Activated CD8-positive, alpha-beta memory T cell treated with anti-CD3 and anti-CD28 coated beads for 24 hours (primary cell): ENCODE measurements at places on chromosomes 1 and 21.

DNA sequence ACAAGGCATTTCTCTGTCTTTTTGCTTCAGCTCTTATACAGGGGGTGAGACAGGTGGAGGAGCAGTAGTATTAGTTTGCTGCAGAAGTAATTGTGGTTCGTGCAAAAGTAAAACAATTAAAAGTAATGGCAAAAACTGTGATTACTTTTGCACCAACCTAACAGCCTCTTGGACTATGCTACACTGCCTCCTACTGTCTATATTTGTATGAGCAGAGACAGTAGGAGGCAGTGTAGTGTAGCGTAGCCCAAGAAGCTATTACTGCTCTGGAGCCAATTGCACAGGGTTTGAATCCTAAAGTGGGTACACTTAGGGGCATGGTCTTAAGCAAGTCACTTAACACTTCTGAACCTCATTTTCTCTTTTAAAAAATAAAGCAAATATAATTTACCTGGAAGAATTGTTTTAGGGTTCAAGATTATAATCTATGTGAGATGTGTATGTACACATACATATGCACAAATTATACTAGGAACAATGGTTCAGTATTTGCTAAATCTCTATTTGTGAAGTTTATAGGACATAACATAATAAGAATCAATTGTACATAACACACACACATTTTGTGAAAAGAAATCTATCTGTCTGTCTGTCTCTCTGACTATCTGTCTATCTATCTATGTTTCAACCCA is 103.8 kb downstream of the BRINP3 start:
- DNase-seq: no peak

DNA sequence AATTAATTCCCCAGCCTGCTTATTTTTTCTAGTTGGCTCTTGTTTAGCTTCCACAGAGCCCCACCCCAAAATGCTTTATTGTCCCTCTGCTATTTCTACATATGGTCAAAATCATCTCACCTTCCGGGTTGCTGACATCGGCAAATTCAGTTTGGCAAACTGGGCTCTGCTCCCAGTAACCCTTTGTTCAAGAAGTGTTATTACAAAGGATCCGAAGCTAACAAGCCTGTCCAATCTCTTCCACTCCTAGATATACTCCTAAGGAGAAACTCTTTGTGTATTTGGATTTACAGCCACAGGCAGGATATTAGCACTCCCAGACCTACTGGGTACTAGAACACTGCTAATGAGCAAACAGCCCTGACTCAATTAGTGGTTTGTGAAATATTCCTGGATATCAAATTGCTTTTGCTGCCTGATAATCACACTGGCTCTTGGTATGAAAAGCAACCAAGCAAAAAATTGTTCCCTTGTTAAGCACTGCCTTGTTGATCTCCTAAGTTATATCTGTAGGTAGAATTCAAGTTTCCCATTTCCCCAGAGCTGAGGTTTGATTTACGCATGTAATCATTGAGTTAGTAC is 4.0 kb downstream of the JUN start:
- no peak for DNase-seq

DNA sequence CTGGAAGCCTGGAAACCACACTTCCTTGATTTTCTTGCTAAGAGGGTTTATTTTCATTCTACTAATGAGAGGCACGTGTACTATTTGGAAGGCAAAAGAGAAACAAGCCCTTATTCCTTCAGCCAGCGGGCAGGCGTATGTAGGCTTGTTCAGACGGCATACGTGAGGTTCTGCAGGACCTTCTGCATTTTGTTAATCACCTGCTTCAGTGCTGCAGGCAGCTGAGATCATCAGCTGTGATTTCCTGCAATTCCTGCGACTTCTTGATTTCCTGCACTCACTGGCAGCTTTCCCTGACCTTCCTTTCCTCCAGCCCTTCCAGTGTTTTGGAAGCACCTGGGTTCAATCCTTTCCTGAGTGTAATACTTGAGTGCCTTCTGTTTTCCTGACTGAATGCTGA is 43.4 kb downstream of the TSNAX start:
- DNase-seq: no peak

DNA sequence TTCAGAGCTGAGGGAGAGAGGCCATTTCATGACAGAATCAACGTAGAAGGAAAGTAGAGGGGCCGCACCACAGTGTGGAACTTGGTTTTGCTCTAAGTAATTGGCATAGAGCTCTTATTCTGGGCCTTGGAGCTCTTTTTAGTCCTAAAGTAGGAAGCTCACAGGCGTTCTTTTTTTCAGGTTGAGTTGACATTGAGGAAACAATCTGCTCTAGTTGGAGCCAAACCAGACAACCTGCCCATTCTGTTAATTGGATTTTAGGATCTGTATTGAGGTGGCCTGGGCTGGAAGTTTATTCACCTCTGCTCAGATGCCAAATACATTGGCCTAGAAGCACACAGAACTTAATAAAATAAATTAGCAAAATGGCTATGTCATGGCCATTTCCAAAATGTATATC is 1093.9 kb downstream of the ADGRL2 start:
- DNase-seq: no peak

- DNase-seq: peak; percentile 55
Observed at GRCh38 chr1:228099331-228099732, 3.8 kb downstream of the C1orf35 start.

DNA sequence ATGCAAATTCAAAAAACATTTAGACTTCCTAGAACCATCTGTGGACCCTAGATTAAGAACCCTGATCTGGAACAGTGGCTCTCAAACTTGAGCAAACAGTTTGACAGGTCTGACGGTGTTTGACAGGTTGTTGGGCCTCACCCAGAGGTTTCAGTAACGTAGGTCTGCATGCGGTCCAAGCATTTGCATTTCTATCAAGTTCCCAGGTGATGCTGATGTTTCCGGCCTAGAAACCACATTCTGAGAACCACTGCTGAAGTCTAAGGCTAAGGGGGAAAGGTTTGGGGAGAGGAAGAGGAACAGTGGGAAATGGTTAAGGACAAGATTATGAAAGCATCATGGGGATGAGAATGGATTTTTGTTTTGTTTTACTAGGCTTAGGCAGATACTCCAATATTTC is 48.6 kb downstream of the MDM4 start:
- no peak for DNase-seq

- no peak for DNase-seq
Observed at GRCh38 chr1:72915581-72915980, 633.2 kb upstream of the NEGR1 start.

DNA sequence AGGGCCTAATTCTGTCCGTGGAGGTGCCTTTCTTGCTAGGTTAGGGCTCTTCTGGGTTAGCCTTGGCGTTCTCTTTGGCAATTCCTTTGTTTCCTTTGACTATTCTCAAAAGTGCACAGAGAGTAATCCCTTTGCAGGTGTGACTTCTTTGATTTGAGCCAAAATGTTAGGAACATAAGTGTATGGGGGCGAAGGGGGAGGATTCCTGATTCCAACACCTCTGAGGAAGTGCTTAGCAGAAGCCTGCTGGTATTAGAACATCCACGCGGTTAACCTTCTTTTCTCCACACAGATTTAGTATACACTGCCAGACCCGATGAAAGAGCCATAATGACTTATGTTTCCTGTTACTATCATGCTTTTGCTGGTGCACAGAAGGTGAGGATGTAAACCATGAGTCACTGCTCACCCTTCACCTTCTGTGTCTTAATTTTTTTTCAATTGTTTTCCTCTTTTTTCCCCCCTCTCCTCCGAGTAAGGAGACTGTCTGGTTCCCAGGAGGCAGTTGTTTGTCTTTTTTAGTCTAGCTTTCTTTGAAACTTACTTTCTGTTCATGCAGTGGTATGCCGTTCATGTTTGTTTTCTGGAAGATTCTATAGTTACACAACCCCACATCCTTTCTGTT is 48.0 kb downstream of the ACTN2 start:
- DNase-seq: no peak

DNA sequence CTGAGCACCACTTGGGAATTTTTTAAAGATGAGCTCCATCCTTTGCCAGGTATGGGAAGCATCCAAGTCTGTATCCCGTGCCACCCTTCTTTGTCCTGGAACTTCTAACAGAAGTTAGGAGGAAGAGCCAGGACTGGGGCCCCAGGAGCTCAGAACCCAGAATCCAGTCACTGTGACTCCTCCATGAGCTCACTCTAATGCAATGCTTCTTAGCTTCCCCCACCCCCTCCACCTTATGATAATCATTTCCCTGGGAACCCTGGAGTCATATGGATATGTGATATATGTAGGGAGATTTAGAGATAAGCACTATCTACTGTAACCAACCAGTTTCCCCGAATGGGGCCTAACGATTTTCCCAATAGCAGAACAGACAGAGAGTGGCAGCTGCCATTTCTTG is 758 bp upstream of the SPRR5 start:
- DNase-seq: no peak

GRCh38 chr1:26015358-26015757 is 6.2 kb upstream of the EXTL1 start:
- DNase-seq: no peak

GRCh38 chr1:117605774-117606648 is at the start of gene TENT5C:
Gene TENT5C (plus strand): TSS chr1:117606048. CDS start chr1:117622869, 16,821 bp downstream.
- peak; percentile 97 for DNase-seq
